ENCODE measurements at places on chromosomes 7 and 10. TPM values are rescaled to one million over a fixed set of nuclear protein-coding genes. Genes with fewer than 3 reads are reported as not detected.

- H3K27me3 ChIP-seq, result no peaks in the 10 kb centered on the region
- no peak overlapping the region for H3K27ac ChIP-seq
- no peaks in the 10 kb centered on the region for H3K4me1 ChIP-seq
- H3K36me3 ChIP-seq, result no peaks in the 10 kb centered on the region
- H3K4me3 ChIP-seq, result no peak overlapping the region
- DNase-seq, result no peak
Observed at GRCh38 chr10:101956117-101956516, 99.9 kb downstream of the ARMH3 start.

DNA sequence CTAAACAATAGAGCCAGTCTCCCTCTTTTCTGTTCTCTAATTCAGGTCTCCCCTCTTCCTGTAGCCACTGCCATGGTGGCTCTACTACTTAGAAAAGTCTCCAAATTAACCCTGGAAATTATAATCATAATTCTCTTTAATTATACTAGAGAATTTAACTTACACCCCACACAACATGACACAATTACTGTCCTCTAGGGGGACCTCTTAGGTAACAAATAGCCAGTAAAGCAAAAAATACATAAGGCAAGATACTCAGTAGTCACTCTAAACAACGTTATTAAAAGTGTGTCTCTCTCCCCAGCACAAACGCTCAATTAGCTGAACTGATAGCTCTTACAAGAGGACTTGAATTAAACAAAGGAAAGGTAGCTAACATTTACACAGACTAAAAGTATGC, 44.3 kb upstream of the ZNF107 start:
- no peak overlapping the region for H3K27ac ChIP-seq
- no peaks in the 10 kb centered on the region for H3K4me1 ChIP-seq
- DNase-seq, result no peak
- no peak overlapping the region for H3K4me3 ChIP-seq

GRCh38 chr7:26856176-26856985, 8.0 kb downstream of the SKAP2 start:
- DNase-seq, result no peak
- H3K27ac ChIP-seq, result no peak overlapping the region
- H3K4me1 ChIP-seq, result no peaks in the 10 kb centered on the region
- H3K4me3 ChIP-seq, result no peak overlapping the region
- no peaks in the 10 kb centered on the region for H3K36me3 ChIP-seq
- peaks cover 6% of the 10 kb centered on the region for H3K27me3 ChIP-seq

DNA sequence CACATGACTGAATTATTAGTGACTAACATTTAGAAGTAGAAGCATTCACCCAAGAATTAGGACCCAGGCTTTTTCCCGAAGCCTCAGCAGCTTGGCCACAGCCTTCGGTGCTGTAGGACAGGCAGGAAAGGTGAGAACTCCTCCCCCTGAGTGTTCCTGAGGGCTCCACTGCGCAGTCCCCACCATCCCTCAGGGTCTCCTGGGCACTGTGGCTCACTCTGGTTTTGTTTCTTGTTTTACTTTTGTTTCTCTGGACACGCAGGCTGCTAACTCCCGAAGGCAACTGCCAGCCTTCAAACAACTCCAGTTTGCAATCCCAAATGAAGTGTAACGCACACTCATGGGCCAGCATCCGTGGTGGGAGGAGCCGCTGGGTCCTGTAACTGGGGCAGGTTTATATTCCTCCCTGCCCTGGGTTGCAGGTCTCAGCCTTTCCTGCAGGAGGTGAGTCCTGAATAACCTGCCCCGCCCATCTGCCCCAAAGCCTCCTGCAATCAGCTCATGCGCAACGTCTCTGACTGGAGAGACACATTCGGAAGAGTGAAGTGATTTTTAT, 492.9 kb downstream of the PTPRN2 start:
- no peaks in the 10 kb centered on the region for H3K27me3 ChIP-seq
- H3K4me3 ChIP-seq, result no peak overlapping the region
- no peak overlapping the region for H3K27ac ChIP-seq

The RBP3 gene
- not detected for total RNA-seq

The DCLRE1A gene
- total RNA-seq, result 5.1 TPM

The SLC26A3 gene
- total RNA-seq, result 2.1 TPM

- no peaks in the 10 kb centered on the region for H3K4me1 ChIP-seq
- no peak overlapping the region for H3K27ac ChIP-seq
- no peak overlapping the region for H3K4me3 ChIP-seq
- H3K36me3 ChIP-seq, result no peaks in the 10 kb centered on the region
- no peak for DNase-seq
- no peaks in the 10 kb centered on the region for H3K27me3 ChIP-seq
Observed at GRCh38 chr10:60465801-60466200, 76.1 kb upstream of the ANK3 start.

DNA sequence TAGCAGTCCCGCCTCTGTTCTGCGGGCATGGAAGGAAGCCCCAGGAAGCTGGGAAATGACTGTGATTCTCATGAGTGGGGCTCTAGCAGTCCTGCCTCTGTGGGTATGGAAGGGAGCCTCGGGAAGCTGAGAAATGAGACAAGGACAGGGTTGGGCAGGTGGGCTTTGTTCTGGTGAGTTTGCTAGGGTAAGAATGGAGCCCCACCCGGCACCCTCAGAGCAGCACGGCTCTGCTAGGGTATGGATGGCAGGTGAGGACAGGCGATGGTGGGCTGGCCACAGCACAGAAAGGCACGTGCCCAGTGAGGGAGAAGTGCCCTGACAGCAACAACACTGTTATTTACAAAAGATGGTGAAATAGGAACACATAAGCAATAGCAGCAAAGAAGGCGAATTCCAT, 39.6 kb downstream of the SVIL start:
- no peak for DNase-seq
- H3K4me1 ChIP-seq, result peaks cover 4% of the 10 kb centered on the region

The SCART1 gene
- 1.6 TPM for total RNA-seq

DNA sequence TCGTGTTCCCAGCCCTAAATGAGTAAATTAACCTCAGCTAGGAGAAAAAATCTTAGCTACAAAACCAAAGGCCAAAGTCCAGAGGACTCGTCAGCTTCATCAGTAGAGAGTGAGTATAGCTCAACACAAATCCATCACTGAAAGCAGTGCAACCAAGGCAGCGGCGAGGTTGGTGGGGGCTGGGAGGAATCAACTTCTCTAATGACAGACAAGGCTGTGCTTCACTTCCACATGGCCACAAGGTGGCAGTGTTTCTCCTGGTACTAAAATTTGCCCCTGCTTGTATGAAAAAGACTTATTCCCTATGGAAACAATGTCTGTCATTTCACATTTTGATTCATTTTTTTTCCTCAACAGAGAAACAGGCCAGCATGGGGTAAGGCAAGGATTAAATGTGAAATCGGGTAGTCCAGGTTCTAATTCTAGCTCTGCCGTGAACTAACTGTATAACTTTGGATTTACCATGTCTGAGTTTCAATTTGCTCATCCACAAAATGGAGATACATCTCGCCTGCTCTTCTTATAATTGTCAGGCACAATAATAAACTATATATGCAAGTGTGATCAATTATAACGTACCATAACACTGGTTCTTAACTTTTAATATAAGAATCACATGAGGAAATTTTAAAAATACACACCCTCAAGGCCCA, 39.3 kb downstream of the FAS start:
- H3K27me3 ChIP-seq, result no peaks in the 10 kb centered on the region
- DNase-seq, result peak; percentile 74
- peaks cover 6% of the 10 kb centered on the region for H3K4me1 ChIP-seq
- no peak overlapping the region for H3K27ac ChIP-seq
- H3K4me3 ChIP-seq, result no peak overlapping the region
- no peaks in the 10 kb centered on the region for H3K36me3 ChIP-seq

DNA sequence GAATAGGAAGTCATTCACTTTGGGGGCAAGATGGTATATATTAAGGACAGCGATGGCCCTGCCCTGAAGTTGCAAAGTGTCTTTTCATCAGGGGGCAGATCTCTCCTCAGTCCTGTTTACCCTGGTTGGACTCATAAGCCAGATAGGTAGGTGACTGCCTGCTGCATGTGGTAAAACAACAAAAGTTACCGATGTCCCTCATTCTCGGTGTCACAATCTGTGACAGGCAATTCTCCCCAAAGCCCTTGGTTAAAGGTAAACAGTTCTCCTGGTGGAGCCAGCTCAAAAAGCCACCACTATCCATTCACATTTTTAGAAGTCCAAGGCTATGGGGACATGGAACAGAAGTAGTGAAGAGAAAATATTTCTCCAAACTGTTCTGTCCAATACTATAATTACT, 9.9 kb upstream of the SLC25A13 start:
- H3K4me3 ChIP-seq, result no peak overlapping the region
- DNase-seq, result no peak
- no peak overlapping the region for H3K27ac ChIP-seq
- H3K4me1 ChIP-seq, result no peaks in the 10 kb centered on the region

- H3K36me3 ChIP-seq, result no peaks in the 10 kb centered on the region
- H3K4me1 ChIP-seq, result no peaks in the 10 kb centered on the region
- H3K27me3 ChIP-seq, result no peaks in the 10 kb centered on the region
- no peak for DNase-seq
- H3K27ac ChIP-seq, result no peak overlapping the region
Observed at GRCh38 chr7:122572706-122573105, 126.2 kb downstream of the RNF133 start.

- no peak overlapping the region for H3K4me3 ChIP-seq
- no peaks in the 10 kb centered on the region for H3K27me3 ChIP-seq
- DNase-seq, result no peak
- H3K27ac ChIP-seq, result no peak overlapping the region
Observed at GRCh38 chr10:74880041-74880440, 53.6 kb downstream of the KAT6B start.

DNA sequence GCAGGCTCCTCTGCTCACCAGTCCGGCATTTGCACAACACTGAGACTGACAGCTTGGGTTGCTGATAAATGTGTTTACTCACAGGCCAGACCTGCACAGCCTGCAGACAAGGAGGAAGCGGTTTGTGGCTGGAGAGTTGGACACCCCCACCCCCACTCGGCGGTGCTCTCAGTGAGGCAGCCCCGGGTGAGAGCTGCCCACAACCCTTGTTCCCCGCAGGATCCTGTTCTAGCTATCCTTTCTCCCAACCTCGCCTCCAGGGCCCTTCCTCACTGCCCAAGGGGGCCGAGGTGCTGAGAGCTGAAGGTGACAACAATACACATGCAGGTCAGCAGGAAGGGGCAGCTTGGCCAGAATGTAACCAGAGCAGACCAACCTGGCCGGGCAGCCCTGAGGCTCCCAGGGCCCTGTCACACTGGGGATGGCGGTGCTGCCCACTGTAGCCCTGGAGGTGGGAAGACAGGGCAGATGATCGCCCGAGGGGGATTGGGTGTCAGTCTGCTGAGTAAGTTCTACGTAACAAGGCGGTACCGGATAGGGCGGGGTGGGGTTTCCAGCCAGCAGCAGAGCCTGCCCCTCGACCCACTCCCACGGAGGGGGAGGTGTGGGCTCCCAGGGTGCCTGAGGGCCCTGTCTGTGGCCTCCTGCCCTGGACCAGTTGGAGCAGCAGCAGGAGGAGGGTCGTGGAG, 2.1 kb upstream of the ADAM8 start:
- H3K4me3 ChIP-seq, result no peak overlapping the region
- H3K27ac ChIP-seq, result peak overlapping the region; percentile 82
- H3K4me1 ChIP-seq, result peaks cover 23% of the 10 kb centered on the region
- DNase-seq, result peak; percentile 82

DNA sequence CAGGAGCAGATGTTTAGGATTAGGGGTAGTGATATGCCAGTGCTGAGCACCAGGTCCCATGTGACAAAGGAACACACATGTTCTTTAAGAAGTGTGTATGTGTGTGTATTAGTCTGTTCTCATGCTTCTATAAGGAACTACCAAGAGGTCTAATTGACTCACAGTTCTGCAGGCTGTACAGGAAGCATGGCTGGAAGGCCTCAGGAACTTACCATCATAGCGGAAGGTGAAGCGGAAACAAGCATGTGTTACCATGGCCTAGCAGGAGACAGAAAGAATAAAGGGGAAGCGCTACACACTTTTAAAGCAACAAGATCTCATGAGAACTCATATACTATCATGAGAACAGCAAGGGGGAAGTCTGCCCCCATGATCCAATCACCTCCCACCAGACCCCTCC, 22.8 kb upstream of the PDZD8 start:
- no peak overlapping the region for H3K4me3 ChIP-seq
- H3K27ac ChIP-seq, result no peak overlapping the region
- H3K36me3 ChIP-seq, result no peaks in the 10 kb centered on the region
- no peak for DNase-seq

DNA sequence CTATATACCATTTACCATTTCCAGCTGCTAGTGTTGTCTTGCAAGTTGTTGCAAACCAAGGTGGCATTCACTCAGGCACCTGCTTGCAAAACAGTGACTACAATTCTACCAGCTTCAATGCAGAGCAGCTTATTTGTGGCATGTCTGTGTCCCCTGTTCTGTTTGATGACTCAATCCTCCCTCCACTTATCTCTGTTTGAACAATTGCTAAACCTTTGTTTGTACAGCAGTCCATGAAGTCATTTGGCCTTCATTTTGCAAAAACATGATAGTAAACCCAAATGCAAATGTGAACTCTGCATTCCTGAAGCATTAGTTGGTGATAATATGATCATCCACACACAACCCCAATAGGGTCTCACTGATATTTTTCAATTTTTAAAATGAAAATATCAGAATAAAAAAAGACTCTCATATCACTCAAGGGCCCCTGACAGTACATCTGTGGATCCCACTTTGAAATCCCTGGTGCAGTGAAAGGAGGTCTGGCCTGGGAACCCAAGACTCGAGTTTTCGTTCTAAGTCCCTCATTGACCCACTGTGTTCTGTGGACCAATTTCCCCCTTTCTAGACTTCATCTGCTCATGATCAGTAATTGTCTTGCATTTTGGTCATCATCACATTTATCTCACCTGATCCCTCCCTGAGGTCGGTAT, 425.4 kb downstream of the RPS24 start:
- peaks cover 4% of the 10 kb centered on the region for H3K4me1 ChIP-seq
- peak overlapping the region; percentile 34 for H3K27ac ChIP-seq
- no peak overlapping the region for H3K4me3 ChIP-seq
- H3K36me3 ChIP-seq, result no peaks in the 10 kb centered on the region

GRCh38 chr10:77456414-77456813, 181.2 kb downstream of the KCNMA1 start:
- H3K4me1 ChIP-seq, result no peaks in the 10 kb centered on the region
- no peak overlapping the region for H3K27ac ChIP-seq
- no peak for DNase-seq
- no peaks in the 10 kb centered on the region for H3K27me3 ChIP-seq
- H3K4me3 ChIP-seq, result no peak overlapping the region

DNA sequence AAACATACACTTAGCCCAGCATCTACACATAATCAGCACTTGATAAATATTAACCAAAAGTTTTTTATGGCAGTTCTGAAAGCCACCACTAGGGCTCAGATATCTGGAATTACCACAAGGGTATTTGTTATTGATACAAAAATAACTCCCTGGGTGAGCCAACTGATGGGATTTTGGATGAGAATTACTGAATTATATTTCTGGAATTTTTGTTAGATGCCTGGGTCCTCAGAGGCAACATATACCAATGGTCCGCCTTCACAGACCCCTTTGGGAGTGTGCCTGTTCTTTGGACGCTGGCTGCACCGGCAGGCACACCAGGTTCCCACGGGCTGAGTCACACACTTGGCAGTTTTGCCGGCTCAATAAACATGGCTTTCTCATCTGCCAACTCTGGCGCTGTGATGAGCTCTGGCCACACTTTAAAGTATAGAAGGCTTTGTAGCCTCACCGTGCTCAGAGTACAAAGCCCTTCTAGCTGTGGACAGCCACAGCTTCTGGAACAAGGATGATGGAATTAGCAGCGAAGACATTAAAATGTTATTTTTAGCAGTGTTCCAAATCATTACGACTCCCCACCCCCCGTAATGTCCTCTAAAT, 24.5 kb upstream of the EEPD1 start:
- no peaks in the 10 kb centered on the region for H3K27me3 ChIP-seq
- peak overlapping the region; percentile 24 for H3K4me3 ChIP-seq
- H3K27ac ChIP-seq, result peak overlapping the region; percentile 87
